ENCODE measurements at places on chromosomes 16 and 17. TPM values are rescaled to one million over a fixed set of nuclear protein-coding genes. Genes with fewer than 3 reads are reported as not detected.

Gene CCL5
- 0.15 TPM for total RNA-seq

Gene CDT1
- total RNA-seq, result 17.0 TPM

Gene TP53TG3
- total RNA-seq, result not detected

Gene SLC52A1
- total RNA-seq, result under 0.01 TPM

Gene OMG
- under 0.01 TPM for total RNA-seq
